ENCODE measurements at places on chromosomes 2 and 18.

DNA sequence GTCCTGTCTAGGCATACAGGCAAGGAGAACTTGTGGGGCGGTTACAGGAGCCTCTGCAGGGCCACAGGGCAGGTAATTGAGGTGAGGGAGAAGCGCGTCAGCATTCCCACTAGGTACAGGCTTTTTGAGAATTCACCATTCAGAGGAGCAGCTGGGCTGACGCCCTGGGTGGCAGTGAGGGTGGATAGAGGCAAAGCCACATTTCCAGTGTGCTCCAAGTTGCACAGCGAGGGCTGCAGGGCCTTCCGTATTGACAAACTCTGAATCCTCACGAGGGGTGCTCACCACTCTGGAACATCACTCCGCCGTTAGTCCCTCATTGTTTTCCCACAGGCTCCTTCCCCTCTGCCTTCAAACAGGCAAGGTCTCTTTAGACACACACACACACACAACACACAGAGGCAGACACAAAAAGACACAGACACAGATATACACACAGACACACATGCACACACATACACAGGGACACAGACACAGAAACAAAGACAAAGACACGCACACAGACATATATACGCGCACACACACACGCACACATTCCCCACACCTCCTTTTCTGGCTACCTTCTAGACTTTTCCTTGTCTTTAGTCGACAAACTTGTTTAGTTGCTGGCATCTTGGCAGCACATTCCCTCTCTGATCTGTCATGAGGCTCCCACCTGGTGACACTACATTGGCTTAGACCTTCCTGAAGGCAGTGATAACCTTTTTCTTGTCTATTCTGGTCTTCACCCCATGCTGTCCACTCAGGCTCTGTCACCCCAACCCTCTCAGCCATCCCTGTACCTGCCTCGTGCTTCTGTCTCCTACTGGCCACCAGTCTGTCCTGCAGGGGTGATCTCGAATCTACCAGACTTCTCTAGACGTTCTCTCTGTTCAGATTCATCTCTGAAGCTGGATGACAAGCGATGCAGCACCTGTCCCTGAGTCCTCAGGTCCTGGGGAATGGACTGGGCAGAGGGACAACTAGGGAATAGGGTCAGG, 136.8 kb downstream of the ALPK2 start:
- DNase-seq = no peak

DNA sequence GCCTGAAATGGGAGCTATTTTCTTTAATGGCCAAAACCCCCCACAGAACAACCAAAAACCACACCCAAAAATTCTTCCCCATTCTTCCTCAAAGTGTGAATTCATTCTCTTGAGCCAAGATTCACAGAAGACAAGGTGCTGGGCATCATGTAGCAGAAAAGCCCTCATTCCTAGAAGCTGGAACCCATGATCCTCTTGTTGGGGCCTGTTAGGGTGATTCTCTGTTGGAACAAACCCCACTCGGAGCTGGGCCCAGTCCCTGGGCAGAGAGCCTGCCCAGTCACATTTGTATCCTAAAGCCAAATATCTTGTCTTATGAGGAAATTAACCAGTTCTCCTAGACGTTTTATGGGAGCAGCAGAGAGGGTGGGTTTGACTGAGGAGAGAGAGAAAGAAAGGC, 22.8 kb upstream of the VPS4B start:
- DNase-seq = no peak

DNA sequence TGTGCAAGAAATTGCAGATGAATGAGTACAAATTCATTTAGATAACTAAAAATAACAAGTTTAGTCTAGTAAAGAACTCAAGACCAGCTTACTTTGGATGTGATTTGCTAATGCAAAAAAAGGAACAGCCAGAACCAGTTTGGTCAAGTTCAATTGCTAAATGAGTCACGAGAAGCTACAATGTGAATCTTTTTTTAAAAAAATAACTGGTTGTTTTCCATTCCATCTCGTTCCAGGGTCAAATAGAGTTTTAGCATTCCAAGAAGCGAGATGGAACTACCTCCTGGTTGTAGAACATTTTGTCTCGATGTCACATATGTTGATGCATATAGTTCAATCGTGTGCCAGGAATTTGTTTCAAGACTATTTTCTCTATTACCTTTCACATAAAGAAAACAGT, 65.0 kb upstream of the IKZF2 start:
- DNase-seq = no peak

DNA sequence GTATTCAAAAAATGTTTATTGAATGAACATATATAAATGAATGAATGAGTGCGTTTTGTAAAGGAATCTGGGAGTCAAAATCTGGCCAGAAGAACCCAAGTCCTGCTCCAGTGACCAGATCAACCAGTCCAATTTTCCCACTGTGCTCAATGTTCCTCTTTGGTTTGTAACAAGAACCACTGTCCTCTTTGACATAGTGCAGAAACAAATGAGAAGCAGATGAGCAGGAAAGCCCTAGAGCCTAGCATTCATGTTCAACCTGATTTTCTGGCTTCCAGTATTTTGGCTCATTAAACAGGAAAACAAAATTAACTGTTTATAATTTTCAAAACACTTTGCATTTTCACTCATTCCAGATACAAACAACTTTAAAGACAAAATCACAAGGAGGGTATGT, 23.2 kb downstream of the FAM124B start:
- no peak for DNase-seq

GRCh38 chr2:72082021-72082601, 65.6 kb downstream of the CYP26B1 start:
- DNase-seq = no peak

GRCh38 chr2:168552450-168552856, 96.4 kb downstream of the CERS6 start:
- peak; percentile 35 for DNase-seq

DNA sequence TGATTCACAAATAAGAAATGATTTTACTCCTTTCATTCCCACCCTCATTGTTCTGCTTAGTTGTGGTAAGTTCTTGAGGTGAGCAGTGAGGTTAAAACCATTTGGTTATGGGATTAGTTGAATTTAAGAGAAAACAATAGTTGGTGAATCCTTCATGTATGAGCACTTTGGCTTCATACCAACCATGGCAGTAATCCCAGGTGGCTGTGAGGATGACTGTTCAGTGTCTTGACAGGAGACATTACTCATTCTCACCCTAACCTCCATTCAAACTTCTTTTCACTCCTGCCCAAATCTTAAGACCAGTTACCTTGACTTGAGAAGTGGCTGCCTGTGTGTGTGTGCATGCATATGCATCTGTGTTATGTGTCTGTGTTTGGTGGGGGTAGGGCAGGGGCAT, 143.1 kb downstream of the SETBP1 start:
- no peak for DNase-seq

- no peak for DNase-seq
These were observed 49.4 kb upstream of the FAHD2A start for GRCh38 chr2:95353055-95353575.

GRCh38 chr18:46084431-46084830, 12.4 kb upstream of the PSTPIP2 start:
- DNase-seq = no peak

- no peak for DNase-seq
These were observed 304.6 kb downstream of the NUP35 start for GRCh38 chr2:183428881-183429280.

DNA sequence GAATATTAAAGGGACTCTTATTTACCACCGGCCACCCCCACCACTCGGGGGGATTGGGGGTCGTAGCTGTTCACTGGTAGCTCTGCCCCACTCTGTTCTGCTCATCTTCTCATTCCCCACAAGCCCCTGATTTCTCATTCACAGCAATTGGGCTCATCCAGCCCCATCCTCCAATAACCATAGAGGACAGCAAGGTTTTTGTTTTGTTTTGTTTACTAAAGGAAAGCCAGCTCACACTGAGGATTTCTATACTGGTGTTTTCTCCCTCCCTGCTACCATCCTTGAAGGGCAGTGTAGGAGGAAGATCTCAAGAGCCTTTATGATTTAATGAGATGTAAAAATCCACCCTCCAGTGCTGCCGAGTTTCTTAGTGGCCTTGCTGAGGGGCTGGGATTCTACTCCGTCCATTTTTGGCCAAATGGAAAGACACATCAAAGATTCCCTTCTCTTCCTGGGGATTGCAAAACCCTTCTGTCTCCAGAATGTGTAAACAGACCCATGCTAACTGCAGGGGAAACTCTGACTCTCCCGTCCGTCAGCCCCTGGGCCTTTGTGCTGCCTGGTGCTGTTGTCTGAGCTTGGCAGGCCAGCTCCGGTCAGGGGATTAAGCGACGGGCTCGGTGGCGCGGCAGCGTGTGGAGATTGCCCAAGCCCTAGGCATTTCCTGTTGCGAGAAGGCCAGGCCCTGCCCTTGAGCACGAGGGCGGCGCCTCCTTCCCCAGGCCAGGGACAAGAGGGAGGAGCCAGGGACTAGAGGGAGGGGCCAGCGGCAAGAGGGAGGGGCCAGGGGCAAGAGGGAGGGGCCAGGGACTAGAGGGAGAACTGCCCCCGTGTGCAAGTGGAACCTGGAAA, 165.0 kb downstream of the ANTXR1 start:
- DNase-seq = peak; percentile 22

GRCh38 chr2:145012806-145013205, 492.9 kb upstream of the ZEB2 start:
- no peak for DNase-seq

- no peak for DNase-seq
These were observed 10.8 kb downstream of the TMEM18 start for GRCh38 chr2:666441-666840.

DNA sequence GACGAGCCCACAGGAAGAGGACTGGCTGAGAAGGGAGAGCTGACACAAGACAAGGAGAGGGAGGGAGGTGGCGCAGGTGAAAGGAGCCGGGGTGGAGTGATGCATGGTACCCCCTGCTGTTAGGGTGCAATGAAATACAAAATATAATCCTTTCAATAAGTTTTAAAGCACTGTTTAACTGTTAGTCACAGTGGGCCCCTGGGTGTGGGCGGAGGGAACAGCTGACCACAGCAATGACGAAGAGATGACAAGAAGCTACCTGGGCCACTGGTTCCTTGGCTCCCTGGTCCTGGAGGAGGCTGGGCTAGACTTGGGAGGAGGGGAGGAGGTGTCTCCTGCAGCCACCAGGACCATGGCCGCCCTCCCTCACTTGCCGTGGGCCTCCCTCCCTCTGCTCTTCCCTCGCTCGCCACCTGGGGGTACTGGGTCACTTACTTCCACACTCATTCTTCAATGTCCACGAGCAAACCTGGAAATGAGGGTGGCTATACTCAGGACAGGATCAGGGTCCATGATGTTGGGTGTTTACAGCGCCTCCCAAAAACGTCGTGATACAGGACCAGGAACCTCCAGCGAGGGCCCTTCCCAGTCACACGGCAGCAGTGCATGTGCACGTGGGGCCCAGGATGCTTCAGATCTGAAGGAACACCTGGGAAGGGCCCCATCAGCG, 196.1 kb downstream of the ANKRD30B start:
- no peak for DNase-seq

DNA sequence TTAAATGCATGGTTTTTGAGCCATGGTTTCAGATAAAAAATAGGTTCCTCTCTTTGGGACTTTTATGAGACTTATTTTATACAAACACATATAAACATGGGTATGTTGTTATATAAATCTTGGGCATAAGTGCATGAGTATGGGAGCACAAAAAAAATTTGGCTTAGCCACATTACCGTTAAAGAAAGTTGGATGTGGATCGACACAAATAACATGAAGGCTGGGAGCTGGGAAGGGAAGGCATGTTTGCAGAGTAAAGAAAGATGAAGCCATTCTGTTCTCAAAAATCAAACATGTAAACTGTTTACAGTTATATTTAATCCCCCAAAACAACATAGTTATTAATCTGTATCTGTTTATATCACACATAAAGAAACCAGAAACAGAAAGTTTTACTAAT, 313.8 kb downstream of the NRXN1 start:
- DNase-seq = no peak

- DNase-seq = no peak
These were observed 5.6 kb downstream of the TANK start for GRCh38 chr2:161165811-161166210.

DNA sequence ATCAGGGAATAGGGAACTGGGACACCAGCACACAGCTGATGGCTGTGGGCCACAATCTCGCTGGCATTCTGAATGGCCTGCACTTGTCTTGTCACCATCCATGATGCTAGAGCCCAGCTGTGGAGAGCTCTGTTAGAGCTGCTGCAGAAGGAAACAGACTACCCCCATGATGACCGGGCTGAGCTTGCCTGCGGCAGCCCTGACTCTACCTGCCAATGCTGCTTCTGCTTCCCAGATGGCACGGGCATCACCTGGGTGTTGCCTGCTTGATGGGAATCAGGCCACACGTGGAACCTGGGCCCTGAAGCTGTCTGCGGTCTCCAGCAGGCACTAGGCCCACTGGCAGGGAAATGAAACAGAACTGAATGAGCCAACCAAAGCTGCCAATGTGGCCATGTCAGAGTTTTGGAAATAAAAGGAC, 11.2 kb upstream of the DAW1 start:
- no peak for DNase-seq

DNA sequence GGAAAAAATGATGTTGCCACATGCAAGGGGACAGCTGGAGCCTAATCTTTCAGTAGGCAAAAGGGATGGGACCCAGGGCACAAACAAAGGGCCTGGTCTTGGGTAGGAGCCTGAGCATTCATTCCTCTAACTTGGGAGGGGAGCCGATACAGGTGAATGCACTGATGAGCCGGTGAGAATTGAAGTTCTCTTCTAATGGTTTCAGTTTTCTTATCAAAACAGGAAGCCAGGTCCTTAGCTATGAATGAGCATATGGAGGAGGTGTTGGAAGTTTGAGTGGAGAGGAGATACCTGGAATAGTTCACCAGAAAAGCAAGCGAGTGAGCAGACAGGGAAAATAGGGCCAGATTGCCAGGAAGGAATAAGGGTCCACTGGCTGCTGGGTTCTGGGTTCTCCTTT, 10.1 kb downstream of the DPP4 start:
- DNase-seq = no peak

GRCh38 chr2:143205106-143205764, 76.0 kb downstream of the ARHGAP15 start:
- peak; percentile 9 for DNase-seq

GRCh38 chr2:142061733-142062132, 69.1 kb downstream of the LRP1B start:
- no peak for DNase-seq

- DNase-seq = no peak
These were observed 150.5 kb downstream of the MYO5B start for GRCh38 chr18:50044402-50044801.

DNA sequence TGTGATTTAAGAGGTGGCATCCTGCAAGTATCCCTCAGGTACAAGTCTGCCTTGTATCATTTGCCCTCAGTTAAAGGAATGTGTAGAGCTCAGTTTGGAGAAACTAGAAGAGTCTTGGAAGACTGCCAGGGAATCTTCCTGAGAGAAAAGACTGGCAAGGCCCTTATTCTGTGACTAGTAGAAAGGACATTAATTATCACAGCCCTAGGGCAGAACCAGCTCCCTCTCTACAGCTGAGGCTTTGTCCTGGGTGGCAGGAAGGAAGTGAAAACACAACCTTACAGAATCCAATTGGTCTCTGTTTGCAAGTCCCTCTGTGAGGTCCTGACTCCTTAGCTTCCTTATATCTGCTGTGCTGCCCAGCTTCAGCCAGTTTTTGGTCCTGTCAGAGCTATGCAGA, 385.9 kb upstream of the CYRIA start:
- DNase-seq = no peak

GRCh38 chr2:160908157-160908556, 252.1 kb upstream of the TANK start:
- no peak for DNase-seq

- DNase-seq = no peak
These were observed 13.6 kb downstream of the HPCAL1 start for GRCh38 chr2:10316336-10316735.
